T follicular helper cell (primary cell): ENCODE measurements at places on chromosomes 2 and 18.

GRCh38 chr2:196268538-196269338 lies 97.4 kb upstream of the STK17B start:
- DNase-seq, result no peak

- DNase-seq, result no peak
Observed at GRCh38 chr2:159362816-159363251, 76.3 kb upstream of the WDSUB1 start.

DNA sequence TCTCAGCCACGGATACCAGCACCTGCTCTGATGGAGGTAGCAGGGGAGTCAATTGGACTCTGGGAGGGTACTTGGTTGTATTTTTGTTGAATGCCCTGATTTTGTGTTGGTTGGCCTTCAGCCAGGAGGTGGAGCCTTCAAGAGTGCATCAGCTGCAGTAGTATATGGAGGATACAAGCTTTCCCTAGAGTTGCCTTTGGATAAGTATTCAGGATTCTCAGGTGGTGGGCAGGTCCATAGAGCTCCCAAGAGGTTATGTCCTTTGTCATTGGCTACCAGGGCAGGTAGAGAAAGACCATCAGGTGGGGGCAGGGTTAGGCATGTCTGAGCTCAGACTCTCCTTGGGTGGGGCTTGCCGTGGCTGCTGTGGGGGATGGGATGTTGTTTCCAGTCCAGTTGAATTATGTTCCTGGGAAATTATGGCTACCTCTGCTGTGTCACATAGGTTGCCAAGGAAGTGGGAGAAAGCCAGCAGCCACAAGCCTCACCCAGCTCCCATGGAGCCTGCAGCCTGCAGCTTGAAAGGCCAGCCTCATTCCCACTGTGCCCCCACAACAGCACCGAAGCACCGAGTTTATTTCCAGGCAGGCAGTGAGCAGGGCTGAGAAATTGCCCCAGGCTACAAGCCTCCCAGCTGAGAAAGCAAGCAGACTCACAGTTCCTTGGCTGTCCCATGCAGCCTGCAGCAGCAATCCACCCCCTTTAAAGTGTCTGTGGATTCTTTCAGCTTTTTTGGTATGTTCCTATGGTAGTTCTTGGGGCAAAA lies 38.6 kb upstream of the CHST9 start:
- DNase-seq, result no peak

DNA sequence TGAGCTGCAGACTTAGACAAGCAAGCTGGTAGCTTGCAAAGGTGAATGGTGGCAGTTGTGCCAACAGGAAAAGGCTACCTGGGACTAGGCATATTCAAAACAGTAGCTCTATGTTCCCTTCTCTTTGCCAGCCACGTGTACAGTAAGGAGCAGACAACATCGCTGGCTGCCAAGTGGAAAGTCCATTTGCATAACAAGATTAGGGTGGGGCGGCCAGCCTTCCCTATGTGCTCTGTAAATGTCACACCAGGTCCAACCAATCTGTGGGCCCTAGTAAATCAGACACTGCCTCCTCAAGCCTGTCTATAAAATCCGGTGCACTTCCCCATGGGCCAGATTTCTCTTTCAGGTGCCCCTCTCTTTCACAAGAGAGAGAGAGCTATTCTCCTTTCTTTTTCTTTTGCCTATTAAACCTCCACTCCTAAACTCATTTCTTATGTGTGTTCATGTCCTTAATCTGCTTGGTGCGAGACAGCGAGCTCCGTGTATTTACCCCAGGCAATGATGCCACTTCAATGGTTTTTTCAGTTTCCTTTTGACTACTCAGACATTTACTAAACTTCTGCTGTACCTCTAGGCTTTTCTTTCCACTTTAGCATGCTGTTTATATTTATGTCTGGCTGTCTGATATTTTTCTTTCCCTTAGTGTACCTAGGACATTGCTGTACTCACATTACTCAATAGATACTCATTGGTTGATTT lies 297.4 kb upstream of the GCFC2 start:
- DNase-seq, result no peak
